Fibroblast of skin of back (primary cell): ENCODE measurements at places on chromosomes 3 and 15.
A peak's percentile ranks its signal among the peaks of the same experiment; 100 is the strongest.

DNA sequence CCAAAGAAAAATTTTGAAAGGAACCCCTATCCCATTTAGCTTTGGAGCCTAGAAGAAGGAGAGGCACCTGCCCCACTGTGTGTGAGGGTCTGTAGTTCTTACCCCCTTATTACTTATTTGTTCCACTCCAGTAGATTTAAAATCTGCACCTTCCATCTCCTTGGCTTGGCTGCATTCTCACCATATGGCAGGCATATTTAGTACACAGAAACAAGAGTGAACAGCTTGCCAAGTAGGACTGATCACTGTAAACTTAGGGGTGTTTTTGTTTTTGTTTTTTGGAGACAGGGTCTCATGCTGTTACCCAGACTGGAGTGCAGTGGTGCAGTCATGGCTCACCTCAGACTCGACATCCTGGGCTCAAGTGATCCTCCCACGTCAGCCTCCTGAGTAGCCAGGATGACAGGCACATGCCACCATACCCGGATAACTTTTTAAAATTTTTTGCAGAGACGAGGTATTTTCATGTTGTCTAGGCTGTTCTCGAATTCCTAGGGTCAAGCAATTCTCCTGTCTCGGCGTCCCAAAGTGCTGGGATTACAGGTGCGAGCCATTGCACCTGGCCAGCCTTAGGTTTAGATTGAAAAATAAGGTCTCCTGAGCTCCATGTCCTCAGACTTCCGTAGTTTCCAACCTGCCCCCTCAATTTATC, 14.1 kb upstream of the ANXA2 start:
- DNase-seq = no peak

DNA sequence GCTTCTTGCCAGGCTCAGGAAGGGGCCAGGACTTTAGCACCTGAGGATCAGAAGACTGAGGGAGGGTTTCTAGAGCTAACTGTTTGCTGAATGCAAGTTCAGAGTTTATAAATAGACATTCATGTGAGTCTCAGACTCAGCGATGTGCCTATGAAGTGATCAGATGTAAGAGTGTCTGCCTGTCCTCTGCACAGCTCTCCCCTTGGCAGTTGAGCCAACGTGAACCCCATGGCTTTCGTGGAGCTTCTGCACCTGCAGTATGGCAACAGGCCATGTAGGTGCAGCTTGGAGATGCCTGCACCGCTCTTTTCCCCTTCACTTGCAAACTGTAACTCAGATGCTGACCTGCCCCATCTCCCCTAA, 141.9 kb downstream of the CHDH start:
- no peak for DNase-seq

GRCh38 chr3:61626484-61626883, 65.1 kb downstream of the PTPRG start:
- no peak for DNase-seq

- DNase-seq = no peak
These were observed 54.7 kb downstream of the CLDN11 start for GRCh38 chr3:170473358-170473757.

DNA sequence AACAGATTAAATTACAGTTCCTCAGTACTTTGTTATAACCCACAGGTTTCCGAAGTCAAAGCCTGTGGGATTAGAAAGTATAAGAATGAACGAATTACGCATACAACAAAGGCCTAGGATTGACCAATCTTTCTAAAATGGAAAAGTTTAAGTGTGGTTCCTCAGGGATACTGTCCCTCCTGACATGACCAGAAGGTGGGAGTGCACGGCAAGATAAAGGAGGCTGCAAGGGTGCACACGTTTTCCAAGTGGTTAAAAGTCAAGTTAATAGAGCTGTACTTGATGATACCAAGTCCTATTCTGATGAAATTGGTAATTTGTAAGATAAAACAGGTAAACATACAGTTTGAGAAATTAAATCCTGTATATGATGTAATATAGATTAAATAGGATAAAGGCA, 96.2 kb downstream of the ALDH1A2 start:
- DNase-seq = no peak

DNA sequence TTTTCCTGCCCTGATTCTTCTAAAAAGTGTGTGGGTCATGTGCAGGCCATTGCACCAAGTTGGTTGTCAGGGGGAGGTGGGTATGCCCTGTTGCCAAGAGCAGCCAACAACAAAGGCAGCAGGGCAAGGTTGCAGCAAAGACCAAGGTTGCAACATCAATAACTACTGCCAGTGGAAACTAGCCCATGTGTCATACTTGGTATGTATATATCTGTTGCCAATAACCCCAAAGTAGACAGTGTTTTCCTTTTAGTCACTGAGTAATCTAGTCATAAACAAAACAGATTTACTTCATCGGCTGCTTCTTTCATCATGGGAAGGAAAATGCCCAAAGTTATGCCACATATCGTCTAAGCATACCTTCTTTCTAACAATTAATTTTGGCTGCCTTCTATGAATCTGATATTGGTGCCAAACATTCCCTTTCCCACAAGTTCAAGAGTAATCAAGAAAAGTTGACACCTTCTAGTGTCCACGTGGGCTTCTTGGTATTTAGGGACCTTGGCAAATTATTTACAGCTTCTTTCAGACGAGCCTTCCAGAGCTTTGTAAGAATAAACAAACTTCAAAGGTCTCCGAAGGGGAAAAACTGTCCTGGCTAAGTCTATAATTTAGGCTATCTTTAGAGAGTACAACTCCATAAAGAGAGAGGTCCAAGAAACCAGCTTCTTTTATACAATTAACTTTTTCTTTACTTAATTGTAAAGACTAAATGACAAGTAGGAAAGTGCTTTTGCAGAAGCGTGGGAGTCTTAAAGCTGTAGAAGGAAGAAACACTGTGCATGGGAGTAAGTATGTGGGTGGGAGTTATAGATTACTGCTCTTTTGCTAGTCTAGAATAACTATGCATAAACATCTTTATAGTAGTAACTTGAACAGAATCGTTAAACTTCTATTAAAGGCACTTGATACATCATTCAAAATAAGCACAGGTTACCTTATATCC, 10.0 kb upstream of the MBNL1 start:
- peak; percentile 96 for DNase-seq

DNA sequence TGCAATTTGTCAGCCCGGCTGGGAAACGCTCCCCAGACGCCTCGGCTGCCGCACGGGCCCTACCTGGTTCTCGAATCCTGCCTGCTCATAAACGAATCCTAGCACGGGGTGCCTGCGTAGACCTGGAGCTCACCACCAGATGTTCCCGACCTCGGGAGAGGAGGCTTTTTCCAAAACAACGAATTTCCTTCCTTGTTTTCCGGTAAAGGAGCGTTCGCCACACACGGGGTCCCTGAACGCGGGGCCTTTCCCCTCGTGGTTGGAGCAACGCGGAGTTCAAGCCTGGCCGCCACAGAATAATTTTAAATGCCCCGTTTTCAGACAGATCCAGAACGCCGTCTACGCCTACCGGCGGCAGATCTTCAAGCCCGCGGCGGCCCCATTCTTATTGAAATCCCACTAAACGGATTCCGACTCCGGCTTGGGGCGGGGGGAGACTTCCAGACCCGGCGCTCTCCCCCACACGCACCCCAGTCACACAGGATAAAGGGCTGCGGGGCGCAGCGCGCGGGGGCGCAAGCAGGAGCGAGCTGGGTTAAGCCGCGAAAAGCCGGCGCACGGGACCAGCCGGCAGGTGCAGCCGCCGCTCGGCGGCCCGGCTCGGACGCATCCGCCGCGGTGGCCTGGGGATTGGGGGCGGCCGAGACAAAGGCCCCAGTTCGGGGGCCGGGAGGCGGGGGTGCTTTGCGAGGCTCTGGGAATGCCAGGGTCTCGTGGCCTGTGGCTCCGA, 895 bp downstream of the GATA2 start:
- DNase-seq = no peak

DNA sequence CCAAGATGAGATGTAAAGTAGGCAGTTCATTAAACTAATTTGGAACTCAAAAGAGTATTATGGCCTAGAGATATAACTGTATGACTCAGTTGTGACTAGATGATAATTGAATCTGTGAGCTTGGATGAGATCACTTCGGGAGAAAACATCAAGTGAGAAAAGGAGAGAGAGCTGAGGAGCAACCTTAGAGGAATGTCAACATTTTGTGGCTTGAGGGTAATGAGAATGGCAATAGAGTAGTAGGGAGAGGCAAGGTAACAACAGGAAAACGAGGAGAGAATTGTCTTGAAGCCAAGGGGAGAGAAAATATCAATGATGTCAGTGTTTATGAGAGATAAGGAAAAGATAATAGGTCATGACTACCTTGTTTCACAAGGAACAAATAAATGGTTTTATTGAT, 580.2 kb downstream of the NLGN1 start:
- DNase-seq = peak; percentile 62

DNA sequence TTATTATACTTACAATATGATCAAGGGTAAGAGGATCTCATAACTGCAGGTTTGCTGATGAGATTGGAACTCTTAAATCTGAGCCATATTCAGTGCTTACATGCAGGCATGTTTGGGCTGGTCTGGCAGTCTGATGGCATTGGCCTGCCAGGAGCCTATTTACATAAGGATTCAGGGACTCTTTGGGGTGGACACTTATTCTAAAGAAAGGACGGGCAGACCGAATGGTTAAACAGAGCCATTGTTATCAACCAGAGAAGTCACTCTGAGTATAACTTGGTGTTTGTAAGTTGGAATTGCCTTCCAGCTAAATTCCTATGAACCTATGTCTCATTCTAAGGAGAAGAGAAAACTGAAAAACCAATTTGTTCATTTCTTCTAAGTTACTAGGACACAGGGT, 932.8 kb downstream of the IGSF11 start:
- no peak for DNase-seq

DNA sequence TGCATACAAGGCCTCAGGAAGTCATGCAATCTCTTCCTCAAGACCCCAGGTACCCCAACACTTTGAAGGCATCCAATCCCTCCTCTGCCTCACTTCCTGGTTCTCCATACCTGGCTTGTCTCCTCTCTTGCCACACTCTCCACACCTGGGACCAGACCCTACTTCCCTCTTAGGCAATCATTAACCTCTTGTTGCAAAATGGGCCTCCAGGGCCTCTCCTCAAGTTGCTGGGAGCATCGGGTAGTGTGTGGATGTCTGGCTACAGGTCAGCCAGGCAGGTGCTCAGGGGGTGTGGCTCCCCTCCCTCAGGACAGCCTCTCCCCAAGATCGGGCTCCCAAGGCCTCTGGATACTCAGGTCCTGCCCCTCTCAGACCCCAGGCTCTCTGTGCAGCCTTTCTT, 8.6 kb downstream of the PLA2G4E start:
- DNase-seq = no peak

DNA sequence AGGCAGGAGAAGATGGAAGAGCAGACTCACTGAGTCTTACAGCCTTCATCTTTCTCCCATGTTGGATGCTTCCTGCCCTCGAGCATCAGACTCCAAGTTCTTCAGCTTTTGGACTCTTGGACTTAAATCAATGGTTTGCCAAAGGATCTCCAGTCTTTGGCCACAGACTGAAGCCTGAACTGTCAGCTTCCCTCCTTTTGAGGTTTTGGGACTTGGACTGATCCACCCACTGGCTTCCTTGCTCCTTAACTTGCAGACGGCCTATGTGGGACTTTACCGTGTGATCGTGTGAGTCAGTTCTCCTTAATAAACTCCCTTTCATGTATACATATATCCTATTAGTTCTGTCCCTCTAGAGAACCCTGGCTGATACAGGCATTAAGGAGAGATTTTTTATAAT, 62.4 kb upstream of the TNIK start:
- no peak for DNase-seq

GRCh38 chr3:8760506-8760905, 8.9 kb downstream of the OXTR start:
- DNase-seq = no peak

DNA sequence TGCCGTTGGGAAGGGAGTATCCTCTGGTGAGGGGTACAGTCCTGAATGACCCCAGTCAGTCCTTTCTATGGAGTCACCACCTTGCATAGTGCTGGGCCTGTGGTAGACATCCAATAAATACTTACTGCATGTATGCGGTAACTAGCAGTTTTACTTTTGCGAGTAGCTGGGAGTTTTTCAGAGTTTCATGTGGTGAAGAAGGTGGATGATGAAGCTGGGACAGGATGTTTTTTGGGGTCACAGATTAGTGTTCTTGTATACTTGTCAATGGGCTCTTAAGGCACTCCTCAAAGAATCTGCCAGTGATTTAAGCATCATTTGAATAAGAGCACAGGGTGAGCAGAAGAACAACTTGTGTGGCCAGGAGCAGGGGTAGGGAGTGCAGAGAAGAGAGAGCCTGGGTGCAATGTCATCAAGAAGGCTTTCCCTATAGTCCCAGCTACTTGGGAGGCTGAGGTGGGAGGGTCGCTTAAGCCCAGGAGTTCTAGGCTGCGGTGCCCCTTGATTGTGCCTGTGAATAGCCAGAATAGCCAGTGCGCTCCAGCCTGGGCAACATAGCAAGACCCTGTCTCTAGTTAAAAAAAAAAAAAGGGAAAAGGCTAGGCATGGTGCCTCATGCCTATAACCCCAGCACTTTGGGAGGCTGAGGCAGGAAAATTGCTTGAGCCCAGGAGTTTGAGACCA, 22.1 kb downstream of the PPCDC start:
- no peak for DNase-seq

DNA sequence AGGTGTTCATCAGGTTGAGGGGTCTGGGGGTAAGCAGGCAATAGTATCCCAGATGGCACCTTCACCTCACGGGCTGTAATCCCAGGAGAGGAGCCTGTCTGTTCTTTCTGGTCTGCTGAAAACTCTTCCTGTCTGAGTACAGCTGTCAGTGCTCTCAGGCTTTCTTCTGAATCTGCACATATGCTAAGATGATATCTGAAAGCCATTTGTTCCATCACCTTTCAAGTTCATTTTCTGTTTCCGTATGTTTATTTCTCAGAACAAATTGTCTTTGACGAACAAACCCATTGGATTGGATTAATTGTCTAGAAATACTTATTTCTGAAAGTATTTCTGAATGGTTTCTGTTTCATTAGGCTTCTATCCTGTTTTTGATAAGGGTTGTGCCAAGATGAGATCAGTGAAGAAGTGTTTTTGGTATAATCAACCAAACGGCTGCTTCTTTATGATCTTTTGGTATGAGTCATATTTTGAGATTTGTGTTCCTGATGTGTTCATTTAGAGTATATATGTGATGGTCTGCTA, 13.3 kb downstream of the ZNF592 start:
- peak; percentile 5 for DNase-seq

GRCh38 chr3:52574056-52574965, 37.9 kb downstream of the UQCC5 start:
- DNase-seq = no peak

DNA sequence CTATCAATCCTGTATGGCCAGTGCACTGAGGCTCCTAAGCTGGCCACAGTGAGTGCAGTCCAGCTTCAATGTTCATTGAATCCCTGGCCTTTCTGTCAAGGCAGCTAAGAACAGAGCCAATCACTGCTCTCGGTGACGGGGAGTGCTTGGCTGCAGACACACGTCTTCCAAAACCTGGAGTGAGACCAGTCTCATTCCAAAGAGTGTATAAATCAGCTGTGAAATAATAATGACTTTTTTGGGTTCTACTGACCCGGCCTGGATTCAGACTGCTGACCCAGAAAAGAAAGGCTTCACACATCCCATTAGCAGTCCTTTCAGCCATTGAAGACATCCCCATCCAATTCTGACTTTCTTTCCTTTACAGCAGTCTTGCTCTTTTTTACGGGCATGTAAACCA, 665.5 kb downstream of the GBE1 start:
- DNase-seq = no peak

- DNase-seq = no peak
These were observed 1462.3 kb upstream of the CADM2 start for GRCh38 chr3:83496462-83496861.
